ENCODE measurements at places on chromosomes 4 and X.
A peak's percentile ranks its signal among the peaks of the same experiment; 100 is the strongest.

DNA sequence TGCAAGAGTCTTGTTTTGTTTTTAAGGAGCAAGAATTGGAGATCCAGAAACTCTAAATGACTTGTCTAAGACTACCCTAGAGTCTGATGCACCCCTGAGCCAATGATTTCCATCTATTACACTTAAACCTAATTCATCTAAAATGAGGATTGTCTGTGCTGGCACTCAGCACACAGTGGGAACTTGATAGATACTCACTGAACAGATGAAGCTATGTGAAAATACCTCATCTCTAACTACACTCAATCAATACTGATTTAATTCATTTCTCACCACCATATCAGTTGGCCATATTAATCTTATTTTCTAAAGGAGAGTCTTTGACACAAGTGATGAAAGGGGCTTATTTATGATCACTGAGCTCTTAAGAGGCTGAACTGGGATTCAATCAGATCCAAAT lies 262.1 kb downstream of the HS3ST1 start:
- DNase-seq, result no peak

GRCh38 chr4:119284876-119285780 lies 36.8 kb downstream of the FABP2 start:
- peak; percentile 29 for DNase-seq

- no peak for DNase-seq
Observed at GRCh38 chr4:55136634-55137033, 11.2 kb upstream of the KDR start.

- peak; percentile 51 for DNase-seq
Observed at GRCh38 chr4:174201871-174202270, 81.6 kb downstream of the FBXO8 start.

GRCh38 chr4:112058433-112058832 lies 86.8 kb upstream of the FAM241A start:
- DNase-seq, result peak; percentile 30

- DNase-seq, result peak; percentile 77
Observed at GRCh38 chrX:49155243-49155899, 7.2 kb upstream of the MAGIX start.

DNA sequence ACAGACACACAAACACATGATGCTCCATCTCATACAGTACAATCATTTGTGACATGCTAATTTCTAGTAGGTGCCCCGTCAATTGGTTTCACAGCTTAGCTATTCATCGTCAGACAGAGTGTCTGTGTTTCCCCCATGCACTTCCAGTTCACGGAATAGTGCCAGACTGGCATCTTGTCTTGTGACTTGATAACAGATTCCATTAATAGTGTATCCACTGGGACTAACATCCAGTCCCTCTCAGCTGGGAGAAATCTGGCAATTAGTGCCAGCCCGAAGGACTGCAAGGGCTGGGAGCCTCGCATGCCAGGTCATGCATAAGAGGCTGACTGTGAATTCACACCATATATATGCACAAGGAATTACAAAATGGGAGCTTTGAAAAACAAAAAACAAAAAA lies 20.2 kb upstream of the GATB start:
- no peak for DNase-seq

GRCh38 chr4:11548597-11549082 lies 119.9 kb upstream of the HS3ST1 start:
- DNase-seq, result no peak

- no peak for DNase-seq
Observed at GRCh38 chrX:114964374-114964773, 53.0 kb downstream of the IL13RA2 start.

DNA sequence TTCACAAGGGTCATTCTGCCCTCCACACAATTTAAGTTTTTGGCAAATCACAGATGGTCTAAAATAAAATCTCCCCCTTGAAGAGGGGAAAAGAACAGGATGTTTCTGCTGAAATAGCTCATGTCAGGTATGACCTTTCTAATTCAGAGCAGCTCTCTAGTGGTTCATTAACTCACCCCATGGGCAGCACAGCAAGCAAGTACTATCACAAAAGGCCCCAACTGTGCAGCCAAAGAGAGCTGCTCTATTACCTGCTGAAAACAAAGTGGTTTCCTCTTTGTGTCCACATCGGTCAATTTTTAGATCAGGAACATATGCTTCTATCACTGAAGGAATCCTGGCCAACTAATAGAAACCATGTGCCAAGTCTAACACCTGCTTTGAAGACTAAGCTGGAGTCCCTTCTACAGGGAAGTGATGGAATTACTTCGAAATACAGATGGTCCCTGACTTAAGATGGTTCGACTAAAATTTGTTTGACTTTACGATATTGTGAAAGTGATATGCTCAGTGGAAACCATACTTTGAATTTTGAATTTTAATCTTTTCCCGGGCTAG lies 164.3 kb downstream of the ENOX2 start:
- no peak for DNase-seq

GRCh38 chr4:66357316-66357715 lies 687.0 kb upstream of the EPHA5 start:
- no peak for DNase-seq

GRCh38 chr4:172207886-172208285 lies 394.7 kb downstream of the GALNTL6 start:
- DNase-seq, result no peak

- no peak for DNase-seq
Observed at GRCh38 chrX:52874661-52875060, 6.8 kb upstream of the XAGE3 start.

DNA sequence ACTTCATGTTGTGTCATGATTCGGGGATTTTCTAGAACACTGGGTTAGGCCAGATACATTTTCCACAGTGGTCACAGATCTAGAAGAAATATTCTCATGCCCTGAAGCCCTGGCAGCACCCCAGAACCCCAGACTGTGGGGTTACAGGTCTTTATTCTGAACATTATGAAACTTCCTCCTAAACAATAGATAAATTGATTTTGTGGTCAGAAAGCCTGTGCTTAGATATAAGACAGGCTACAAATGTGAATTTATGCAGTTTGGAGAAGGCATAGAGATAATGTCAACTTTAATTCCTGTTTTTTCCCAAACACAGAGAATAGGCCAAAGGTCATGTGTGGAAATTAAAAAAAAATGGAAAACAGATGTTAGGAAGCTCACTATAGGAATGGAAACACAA lies 492.9 kb downstream of the SPRY1 start:
- DNase-seq, result no peak

DNA sequence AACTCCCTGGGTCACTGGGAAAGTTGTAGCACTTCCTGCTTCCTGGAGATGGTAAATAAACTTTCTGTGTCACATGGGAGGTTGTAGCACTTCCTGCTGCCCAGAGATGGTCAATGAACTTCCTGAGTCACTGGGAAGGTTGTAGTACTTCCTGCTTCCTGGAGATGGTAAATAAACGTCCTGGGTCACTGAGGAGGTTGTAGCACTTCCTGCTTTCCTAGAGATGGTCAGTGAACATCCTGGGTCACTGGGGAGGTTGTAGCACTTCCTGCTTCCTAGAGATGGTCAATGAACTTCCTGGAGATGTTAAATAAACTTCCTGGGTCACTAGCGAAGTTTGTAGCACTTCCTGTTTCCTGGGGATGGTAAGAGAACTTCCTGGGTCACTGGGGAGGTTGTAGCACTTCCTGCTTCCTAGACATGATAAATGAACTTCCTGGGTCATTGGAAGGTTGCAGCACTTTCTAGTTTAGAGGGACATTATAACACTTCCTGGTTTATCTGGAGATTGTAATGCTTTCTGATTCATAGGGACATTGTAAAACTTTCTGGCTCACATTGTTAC lies 62.3 kb upstream of the CD99 start:
- DNase-seq, result peak; percentile 99

DNA sequence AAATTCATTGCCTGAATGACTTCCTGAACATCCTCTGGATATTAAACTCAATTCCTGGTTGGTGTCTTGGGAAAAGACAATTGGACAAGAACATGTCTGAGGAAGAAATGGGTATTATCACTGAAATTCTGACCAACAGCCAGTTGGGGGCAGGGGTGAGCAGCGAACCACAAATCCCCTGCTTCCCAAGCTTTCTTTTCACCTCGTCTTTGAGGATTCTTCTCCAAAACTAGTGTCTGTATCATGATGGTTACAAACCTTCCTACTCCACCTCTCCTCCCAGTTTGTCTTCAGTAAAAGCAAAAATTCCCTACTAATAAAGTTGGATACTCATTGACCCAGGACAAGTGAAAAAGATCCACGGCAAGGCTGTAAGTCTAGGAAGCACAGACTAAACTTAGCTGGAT lies 48.3 kb upstream of the WDR1 start:
- no peak for DNase-seq

DNA sequence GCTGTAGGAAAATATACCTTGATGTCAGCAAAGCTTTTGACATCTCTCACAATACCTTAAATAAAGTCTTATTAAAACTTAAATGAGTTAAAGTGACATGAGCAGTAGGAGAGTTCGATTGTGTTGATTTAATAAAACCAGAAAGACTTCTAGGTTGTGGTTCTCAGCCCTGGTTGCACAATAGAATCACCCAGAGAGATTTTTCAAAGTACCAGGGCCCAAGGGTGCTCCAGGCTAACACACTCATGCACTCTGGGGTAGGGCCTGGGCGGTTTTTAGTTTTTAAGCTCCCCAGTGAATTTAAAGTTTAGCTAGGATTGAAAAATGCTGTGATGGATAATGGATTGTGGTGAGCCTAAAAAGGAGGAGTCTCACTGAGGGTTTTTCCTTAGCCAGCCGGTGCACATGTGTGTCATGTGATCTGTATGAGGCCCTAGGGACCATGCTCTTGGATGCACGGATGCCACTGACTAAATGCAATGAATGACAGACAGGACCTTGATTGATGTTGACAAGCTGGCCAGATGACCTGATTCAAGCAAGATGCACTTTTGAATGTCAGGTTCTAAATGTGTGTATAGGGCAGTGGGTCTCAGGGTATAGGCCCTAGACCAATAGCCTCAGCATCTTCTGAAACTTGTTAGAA lies 185.0 kb downstream of the PTTG2 start:
- DNase-seq, result no peak

DNA sequence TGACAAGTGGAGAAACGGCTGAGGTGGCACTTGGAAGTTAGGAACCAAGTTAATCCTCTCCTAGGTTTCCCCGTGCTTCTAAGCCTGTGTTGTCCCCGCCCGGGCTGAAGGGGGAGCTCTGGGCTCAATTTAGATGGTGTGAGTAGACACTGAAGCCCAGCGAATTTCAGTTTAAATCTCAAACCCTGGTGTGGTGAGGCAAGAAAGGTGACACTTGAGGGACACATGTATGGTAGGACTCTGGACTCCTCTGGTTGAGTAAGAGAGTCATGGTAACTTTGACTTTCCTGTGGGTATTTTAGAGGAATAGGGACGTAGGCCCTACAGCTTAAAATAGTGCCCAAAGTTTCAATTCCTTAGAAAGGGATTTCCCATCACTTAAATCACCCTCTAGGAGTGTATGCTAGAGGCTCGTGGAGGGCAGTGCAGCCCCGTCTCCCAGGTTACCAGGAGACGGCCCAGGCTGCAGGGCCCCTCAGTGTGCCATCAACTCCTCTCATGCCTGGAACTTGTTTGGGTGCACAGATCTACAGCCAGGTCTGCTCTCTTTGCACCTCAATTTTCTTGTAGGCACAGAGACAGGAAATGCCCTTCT lies 24.0 kb downstream of the HAND2 start:
- peak; percentile 61 for DNase-seq

DNA sequence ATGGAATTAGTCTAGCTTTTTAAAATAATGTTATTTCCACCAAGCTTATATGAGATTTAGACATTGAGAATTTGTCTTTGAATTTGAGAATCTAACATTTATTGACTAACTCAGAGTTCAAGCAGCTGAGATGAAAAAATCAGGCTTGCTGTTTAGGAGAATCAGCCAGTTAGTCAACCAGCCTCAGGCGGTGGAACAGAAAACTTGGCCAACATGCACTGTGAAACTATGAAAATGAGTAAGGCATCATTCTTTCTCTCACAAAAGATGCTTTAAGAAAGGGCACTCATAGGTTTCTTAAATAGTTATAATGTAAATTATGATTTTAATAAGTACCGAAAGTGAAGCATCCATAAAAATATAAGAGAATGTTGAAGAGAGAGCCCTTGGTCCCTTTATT lies 84.2 kb downstream of the NFKB1 start:
- DNase-seq, result no peak

GRCh38 chr4:108247387-108248049 lies 78.8 kb upstream of the LEF1 start:
- no peak for DNase-seq

- DNase-seq, result no peak
Observed at GRCh38 chr4:142567620-142568451, 278.3 kb downstream of the INPP4B start.

All from RKO (cell line).